ENCODE measurements at places on chromosomes 5 and 9. TPM values are rescaled to one million over a fixed set of nuclear protein-coding genes. Genes with fewer than 3 reads are reported as not detected.

DNA sequence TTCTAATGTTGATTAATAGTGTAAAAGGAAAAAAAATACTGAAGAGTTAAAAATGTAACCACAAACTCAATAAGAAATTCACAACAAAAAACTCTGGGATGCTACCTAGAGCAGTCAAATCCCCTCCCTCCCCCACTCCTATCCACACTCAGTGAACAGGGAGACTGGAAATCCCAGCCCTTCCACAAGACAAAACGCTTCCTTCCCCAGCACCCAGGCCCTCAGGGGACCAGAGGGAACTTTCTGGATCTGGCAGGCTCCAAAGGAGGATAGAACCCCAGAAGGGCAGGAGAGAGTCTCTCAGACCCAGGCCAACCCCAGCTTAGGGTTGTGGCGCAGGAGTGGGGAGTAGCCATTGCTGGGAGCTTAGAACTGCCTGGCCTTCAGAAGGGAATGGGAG is 55.0 kb downstream of the DCP2 start:
- DNase-seq, result no peak

DNA sequence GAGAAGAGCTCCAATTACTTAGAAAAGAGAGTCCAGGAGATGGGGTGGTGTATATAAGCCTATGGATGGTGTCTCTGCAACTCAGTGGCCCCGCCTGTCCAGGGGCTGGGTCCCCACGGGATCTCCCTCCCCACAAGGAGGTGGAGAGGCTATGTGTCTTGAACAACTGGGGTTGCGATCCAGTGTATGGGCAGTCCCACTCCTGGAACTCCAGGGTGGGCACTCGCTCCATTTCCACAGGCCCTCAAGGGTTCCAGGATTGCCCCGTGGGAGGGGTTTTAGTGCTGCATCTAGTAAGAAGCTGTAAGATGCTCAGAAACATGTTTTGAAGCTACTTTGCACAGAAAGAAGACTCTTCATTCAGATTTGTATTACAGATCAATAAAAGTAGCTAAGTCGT is 558 bp upstream of the SMAD5 start:
- no peak for DNase-seq

- no peak for DNase-seq
These were observed 212.8 kb upstream of the ATP10B start for GRCh38 chr5:161064781-161065180.

DNA sequence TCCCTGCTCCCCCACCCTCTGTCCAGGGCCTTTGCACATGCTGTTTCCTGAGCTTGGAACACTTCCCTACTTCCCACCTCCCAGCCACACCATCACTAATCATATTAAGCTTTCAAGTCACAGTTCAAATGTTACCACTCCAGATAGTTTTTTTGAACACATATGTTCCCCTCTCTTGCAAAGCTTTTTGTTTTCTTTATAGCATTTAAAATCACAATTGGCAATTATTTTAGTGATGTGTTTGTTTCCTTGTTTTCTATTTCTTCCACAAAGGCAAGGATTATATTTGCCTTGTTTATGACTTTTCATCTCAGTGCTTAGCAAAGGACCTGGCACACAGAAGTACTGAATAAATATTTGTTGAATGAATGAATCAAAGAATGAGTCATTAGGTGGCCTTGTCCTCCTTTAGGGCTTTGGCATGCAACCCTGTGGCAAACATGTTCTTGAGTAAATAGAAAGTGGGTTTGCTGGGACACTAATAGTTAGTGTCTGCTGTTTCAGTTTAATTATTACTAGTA is 386.8 kb downstream of the FGF10 start:
- DNase-seq, result peak; percentile 72

DNA sequence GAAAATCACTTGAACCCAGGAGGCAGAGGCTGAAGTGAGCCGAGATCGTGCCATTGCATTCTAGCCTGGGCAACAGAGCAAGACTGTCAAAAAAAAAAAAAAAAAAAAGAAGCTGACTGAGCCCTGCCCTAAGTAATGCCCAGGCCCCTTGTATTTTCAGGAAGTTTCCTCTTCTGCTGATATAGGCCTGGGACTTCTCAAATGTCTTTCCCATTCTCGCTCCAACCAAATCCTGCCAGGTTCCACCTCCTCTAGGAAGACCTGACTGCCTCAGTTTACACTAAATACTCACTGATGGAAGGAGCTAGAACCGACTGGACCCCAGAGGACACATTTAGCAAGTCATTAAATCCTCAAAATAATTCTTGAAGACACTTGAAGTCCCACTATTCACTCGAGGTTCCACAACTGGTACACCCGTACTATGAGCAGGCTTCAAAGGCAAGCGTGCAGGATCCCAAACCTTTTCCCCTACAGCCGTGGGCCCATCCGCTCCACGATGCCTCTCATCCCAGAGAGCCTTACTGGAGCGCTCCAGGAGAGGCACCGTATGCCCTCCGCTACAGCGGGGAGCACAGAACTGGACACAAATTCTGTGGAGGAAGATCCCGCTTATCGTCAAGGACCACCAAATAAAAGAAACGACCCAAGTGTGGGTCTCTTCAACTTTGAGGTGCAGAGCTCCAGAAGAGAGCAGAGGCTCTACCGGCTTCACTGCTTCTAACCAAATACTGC is 676 bp downstream of the NOL6 start:
- no peak for DNase-seq

DNA sequence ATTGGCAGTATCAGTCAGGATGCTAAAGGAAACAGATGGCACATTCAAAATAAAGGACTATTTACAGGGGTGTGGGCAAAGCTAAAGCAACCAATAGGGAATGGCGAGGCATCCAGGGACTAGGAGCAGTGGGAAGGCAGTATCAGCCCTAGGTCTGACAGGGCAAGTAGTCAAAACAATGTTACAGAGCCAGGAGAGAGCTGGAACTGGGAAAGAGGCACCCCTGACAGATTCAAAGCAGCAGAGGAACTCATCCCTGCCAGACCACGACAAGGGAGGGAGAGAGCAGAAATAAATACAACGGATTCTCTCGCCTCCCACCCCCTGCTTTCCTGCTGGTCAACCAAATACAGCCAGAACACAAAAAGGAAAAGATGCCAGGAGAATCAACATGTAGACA is 371.5 kb downstream of the NR2F1-AS1 start:
- DNase-seq, result no peak

PCDHA3 gene
- total RNA-seq, result 0.05 TPM

DNA sequence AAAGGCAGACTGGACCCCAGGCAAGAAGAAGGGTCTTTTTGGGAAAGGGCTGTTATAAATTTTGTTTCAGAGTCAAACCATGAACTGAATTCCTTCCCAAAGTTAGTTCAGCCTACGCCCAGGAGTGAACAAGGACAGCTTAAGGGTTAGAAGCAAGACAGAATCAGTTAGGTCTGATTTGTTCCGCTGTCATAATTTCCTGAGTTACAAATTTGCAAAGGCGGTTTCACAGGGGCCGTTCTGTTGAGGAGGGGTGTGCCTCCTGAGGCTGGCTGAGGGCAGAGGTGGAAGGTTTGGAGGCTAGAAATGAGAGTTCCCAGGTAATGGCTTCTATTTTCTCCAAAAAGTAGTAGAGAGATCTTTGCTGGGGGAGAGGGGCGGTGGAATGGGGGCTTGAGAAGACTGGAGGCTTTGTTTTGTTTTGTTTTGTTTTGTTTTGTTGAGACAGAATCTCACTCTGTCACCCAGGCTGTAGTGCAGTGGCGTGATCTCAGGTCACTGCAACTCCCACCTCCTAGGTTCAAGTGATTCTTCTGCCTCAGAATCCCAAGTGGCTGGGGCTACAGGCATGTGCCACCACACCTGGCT is 4.1 kb upstream of the CERCAM start:
- no peak for DNase-seq

GRCh38 chr5:1394881-1395860 is 50.1 kb downstream of the SLC6A3 start:
- DNase-seq, result no peak
